NCI-H187 treated with DMSO at 0.1 percent for 48 hours (cell line): ENCODE measurements at places on chromosomes 6 and 20.

DNA sequence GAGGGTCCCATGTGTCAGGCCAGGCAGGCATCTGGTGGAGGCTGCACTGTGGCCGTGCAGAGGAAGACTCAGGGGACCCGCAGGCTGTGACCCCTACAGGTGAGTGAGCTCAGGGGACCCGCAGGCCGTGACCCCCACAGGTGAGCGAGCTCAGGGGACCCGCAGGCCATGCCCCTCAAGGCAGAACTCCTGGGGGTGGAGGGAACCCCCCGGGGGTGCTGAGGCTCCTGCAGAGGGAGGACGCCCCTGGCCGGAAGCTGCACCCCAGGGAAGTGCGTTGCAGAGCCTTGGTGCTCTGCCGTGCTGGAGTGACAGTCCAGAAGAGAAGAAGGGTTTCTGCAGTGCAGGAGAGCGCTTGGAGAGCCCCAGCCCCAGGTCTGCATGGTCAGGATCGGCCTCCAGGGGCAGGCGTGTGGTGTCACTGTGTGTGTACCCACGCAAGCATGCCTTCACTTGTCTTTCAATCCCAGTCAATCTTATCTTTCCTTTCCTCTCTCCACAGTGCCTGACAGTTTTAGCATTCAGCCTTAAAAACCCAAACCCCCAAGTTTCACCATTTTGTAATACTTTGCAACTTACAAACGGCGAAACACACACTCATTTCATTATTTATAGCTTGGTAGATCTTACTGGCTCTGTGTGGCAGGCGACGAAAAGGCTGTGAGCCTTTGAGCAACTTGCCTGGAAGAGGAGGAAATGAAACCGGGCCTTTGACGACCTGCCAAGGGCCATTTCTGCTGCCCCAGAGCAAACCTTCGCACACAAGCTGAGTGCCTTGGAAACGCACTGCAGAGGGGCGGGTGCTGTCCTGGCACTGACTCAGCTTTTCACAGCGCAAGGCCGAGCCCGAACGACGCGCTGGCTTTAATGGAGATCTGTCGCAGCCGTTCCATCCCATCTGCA is 101.4 kb upstream of the AGPAT4 start:
- DNase-seq, result no peak

DNA sequence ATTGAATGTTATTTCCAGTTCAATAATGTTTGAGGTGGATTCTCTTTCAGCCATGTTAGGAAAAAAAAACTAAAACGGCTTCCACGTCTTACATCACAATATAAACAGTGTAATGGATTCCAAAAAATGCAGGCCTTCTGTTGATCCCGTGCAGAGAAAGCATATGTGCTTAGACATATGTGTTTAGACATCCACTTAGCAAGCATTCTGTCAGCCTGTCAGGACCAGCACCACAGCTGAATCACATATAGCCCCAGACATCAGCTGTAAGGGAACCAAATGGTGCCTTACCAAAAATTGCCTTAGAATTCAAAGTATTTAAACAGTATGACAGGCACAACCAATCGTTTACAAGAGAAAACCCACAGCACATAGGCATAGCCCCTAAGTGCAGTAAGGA is 304.9 kb downstream of the EYA4 start:
- DNase-seq, result no peak

DNA sequence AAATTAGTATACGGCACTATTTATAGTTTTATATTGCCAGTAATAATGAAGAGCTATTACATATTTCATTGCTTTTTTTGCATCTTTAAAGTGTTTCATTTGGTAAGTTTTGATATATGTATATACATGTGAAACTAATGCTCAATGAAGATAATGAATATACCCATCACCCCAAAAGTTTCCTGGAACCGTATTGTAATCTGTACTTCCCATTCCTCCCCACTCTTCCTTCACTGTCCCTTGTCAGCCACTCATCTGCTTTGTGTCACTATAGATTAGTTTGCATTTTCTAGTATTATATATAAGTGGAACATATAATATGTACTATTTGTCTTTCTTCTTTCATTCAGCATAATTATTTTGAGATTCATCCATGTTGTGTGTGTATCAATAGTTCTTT is 10.3 kb upstream of the TBC1D32 start:
- DNase-seq, result no peak

DNA sequence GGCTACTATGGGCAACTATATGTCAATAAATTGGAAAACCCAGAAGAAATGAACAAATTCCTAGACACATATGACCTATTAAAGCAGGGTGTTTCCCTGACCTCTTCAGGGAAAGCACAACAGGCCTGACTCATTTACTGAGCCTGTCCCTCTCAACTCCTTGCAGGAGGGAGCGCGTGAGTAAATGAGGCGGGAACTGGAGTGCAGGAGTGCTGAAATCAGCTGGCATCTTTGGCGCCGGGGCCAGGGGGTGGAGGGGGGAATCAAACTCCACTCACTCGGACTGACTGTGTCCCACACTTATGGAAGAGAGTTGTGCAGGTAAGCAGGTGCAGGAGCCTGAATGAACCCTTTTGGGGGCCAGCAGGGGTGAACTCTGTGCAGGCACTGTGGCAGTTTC is 671.2 kb upstream of the PTCHD4 start:
- DNase-seq, result no peak

DNA sequence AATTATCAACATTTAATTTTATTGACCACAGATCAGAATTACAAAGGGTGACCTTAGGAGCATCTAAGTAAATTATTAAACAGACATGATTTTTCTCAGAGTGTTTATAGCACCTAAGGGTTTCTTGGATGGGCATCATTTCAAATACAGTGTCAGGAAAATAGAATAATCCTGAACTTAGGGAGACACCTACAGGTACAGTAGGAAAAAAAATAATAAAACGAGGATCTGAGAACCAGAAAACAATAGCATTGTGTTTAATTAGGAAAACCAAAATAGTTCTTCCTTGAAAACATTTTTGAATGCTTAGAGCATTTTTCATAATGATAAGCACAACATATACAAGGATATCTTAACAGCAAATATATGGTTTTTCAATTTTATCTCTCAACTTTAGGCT is 39.2 kb downstream of the MMUT start:
- no peak for DNase-seq

GRCh38 chr20:47427746-47428145 is 71.2 kb upstream of the ZMYND8 start:
- no peak for DNase-seq

GRCh38 chr6:20472748-20473147 is 61.5 kb upstream of the CDKAL1 start:
- DNase-seq, result no peak

- no peak for DNase-seq
Measured at GRCh38 chr6:90250405-90250804, 46.2 kb downstream of the BACH2 start.

DNA sequence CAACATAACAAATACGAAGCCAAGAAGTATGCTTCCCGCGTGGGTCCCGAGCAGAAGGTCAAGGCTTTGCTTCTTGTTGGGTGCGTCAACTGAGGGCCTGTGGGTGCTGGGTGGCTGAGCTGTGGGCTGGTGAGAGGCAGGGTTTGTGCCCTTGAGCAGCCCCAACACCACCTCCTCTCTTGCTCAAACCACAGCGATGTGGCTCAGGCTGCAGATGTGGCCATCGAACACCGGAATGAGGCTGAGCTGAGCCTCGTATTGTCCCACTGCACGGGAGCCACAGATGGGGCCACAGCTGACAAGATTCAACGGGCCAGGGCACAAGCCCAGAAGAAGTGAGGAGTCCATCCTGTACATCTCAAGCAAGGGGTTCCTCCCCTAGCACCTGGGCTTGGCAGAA is 7.0 kb upstream of the PTPRA start:
- no peak for DNase-seq

DNA sequence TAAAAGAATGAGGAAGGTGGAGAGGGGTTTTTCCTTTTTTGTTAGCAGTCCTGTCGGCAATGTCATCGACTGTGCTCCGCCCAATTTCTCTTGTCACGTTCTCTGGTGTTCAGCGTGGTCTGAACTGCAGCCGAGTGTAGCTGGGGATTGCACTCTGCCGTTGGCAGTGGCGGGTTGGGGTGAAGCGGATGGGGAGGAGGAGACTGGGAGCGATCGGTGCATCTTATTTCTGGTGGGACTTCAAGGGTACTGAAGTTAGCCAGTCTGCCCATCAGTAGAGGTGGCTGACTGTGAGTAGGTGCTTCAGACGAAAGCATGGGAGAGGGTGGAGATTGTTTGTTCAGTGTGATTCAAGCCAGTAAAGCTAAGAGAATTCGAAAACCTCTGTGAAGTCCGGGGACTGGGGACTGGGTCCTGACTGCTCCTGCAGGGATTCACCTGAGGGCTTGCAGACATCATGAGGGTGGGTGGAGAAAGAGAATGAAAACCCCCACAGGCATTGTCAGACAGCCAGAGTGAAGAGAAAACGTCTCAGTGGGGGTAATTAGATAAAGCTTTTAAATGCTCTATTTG is 5.1 kb downstream of the RREB1 start:
- peak; percentile 27 for DNase-seq

DNA sequence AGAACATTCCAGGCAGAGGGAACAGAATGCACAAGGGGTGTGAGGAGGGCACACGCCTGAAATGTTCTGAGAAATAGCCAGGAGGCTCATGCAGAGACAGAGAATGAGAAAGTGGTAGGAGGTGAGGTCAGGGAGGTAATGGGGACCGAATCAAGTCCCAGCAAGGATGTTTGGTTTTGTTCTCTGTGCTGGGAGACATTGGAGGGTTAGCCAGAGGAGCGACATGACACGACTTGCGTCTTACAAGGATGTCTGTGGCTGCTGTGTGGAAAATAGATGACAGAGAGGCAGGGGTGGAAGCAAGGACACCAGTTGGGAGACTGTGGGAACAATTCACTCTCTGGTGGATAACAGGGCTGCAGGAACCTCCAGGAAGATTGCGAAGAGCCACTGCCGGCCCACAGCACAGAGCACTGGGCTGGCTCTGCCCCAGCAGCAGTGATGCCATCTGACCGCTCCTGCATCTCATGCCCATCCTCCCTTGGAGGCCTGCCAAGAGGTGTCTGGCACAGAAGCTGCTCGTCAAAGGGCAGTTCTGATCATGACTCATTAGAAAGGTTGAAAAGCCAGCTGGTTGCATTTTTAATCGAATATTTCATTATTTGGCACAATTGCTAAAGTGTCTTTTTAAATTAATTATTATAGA is 57.7 kb upstream of the CD83 start:
- DNase-seq, result no peak
